ENCODE measurements at places on chromosomes 3 and 15.

GRCh38 chr3:190044142-190044541 lies 76.6 kb downstream of the P3H2 start:
- no peak for DNase-seq
- no peaks in the 10 kb centered on the region for H3K4me1 ChIP-seq
- H3K27ac ChIP-seq: no peak overlapping the region
- no peaks in the 10 kb centered on the region for H3K36me3 ChIP-seq
- no peak overlapping the region for H3K4me3 ChIP-seq

DNA sequence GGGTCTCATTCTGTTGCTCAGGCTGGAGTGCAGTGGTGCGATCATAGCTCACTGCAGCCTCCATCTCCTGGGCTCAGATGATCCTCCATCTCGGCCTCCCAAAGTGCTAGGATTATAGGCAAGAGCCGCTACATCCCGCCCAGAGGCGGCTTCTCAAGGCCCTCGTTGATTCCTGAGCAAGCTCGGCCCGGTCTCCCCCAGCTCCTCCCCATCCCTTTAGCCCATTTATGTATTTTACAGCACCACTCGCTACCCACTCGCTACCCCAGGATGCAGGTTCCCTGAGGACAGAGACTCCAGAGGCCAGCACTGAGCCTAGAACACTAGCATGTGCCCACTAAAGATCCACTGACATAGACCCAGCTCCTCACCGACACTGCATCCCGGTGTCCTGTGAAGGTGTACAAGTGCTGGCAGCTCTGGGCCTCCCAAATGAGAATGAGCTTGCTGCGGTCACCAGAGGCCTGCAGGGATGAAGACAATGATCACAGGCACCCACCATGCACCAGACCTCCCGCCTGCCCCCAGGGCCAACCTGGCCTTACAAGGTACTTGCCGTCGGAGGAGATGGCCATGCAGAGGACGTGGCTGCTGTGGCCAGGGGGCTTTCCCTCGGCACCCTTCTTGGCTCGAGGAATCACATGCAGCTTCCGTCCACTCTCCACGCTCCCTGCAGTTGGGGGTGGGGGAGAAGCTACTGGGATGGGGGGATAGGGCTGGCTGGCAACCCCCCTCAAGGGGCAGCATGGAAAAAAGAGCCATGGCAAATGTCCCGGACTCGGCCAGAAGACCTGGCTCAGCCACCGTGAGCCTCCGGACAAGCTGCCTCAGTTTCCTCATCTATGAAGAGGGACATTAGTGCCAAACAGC lies 5.6 kb downstream of the RRP9 start:
- peak; percentile 12 for DNase-seq
- no peak overlapping the region for H3K27ac ChIP-seq
- peaks cover 80% of the 10 kb centered on the region for H3K36me3 ChIP-seq
- H3K4me1 ChIP-seq: peaks cover 22% of the 10 kb centered on the region
- H3K27me3 ChIP-seq: no peaks in the 10 kb centered on the region

- no peak overlapping the region for H3K4me3 ChIP-seq
- H3K27ac ChIP-seq: no peak overlapping the region
- DNase-seq: no peak
- no peaks in the 10 kb centered on the region for H3K4me1 ChIP-seq
- H3K27me3 ChIP-seq: no peaks in the 10 kb centered on the region
Observed at GRCh38 chr3:190534386-190534785, 20.5 kb downstream of the IL1RAP start.

- no peak overlapping the region for H3K27ac ChIP-seq
- no peaks in the 10 kb centered on the region for H3K36me3 ChIP-seq
- H3K27me3 ChIP-seq: no peaks in the 10 kb centered on the region
- no peak for DNase-seq
- H3K4me3 ChIP-seq: no peak overlapping the region
- no peaks in the 10 kb centered on the region for H3K4me1 ChIP-seq
Observed at GRCh38 chr3:139468399-139468798, 7.9 kb downstream of the RBP2 start.

DNA sequence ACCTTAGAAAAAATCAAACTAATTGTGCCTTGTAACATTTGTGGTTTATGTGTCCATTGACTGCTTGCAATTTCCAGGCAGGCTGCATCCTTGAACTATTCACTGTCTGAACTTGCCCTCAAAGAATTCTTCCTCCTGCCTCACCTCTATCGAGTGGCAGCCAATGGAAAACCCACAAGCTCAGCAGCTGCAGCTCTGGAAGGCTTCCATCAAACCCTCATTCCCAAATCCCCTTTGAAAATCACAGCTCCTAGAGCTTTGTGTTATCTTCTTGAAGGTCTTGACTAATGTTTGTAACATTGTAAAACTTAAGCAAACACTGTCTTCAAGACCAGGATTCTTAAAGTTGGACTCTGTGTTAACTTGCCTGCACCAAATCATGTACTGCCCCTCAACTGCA lies 81.1 kb downstream of the FILIP1L start:
- DNase-seq: no peak
- H3K27ac ChIP-seq: no peak overlapping the region
- no peaks in the 10 kb centered on the region for H3K36me3 ChIP-seq
- no peaks in the 10 kb centered on the region for H3K27me3 ChIP-seq
- H3K4me3 ChIP-seq: no peak overlapping the region

DNA sequence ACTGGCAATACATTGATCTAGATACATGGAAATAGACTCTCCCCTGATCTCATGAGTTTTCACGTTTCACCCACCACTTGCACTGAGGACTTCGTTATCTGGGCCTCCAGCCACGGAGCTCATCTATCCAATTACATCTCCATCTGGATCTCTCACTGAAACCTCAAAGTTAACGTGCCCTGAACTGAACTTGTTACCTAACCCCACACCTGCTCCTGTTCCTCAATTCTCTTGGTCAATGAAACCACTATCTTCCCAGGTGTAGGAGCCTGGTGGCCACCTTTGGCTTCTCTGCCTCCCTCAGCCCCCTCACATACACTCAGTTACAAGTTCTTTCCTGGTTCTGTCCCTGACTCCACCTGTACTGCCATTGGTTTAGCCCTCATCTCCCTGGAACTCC lies 9.7 kb downstream of the DGKG start:
- no peak overlapping the region for H3K27ac ChIP-seq
- no peak overlapping the region for H3K4me3 ChIP-seq
- H3K27me3 ChIP-seq: no peaks in the 10 kb centered on the region
- no peaks in the 10 kb centered on the region for H3K4me1 ChIP-seq
- no peak for DNase-seq
- no peaks in the 10 kb centered on the region for H3K36me3 ChIP-seq

DNA sequence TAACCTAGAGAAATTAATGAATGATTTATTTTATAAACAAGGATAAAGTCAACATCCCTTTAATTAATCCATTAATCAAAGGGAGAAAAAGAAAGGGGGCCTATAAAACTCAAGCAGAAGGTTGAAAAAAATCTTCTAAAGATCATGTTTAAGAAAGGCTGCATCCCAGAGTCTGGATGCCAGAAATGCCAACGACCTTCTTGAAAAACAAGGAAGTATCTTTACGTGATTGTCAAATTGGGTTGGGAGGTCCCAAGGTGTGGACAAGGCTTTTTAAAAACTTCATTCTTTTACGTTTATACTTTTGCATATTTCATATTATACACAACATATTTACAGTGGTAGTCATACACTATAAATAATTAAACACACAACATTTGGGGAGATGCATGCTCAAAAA lies 1.6 kb downstream of the GOLGB1 start:
- DNase-seq: no peak
- no peak overlapping the region for H3K4me3 ChIP-seq
- H3K36me3 ChIP-seq: no peaks in the 10 kb centered on the region
- H3K4me1 ChIP-seq: peaks cover 4% of the 10 kb centered on the region
- H3K27me3 ChIP-seq: no peaks in the 10 kb centered on the region
- no peak overlapping the region for H3K27ac ChIP-seq

GRCh38 chr15:82646250-82647044 lies 716 bp downstream of the CPEB1 start:
- H3K4me3 ChIP-seq: peak overlapping the region; percentile 54
- peaks cover 5% of the 10 kb centered on the region for H3K4me1 ChIP-seq
- H3K27ac ChIP-seq: no peak overlapping the region
- no peak for DNase-seq
- H3K36me3 ChIP-seq: no peaks in the 10 kb centered on the region

GRCh38 chr3:126646674-126647073 lies 8.2 kb downstream of the TXNRD3 start:
- no peak for DNase-seq
- no peaks in the 10 kb centered on the region for H3K4me1 ChIP-seq
- no peak overlapping the region for H3K4me3 ChIP-seq
- H3K36me3 ChIP-seq: no peaks in the 10 kb centered on the region
- H3K27ac ChIP-seq: no peak overlapping the region

DNA sequence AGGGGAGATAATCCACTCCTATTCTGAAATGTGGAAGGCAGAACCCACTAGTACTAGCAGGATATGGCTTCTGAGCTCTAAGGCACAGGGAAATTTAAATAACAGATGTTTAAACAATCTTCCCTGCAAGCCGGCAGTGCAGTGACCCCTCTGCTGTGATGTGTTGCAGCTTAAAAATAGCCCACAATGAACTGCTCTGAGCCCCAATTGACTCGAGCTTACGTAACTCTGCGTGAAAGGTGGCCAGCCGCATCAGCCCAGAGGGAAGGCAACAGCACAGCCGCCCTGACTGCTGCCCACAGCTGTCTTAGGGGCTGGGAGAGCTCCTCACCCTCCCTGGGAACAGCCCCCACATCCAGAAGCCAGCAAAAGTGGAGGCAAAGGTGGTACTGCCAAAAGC lies 12.5 kb upstream of the CAMKV start:
- no peak overlapping the region for H3K4me3 ChIP-seq
- H3K4me1 ChIP-seq: no peaks in the 10 kb centered on the region
- H3K36me3 ChIP-seq: no peaks in the 10 kb centered on the region
- no peak overlapping the region for H3K27ac ChIP-seq
- peaks cover 1% of the 10 kb centered on the region for H3K27me3 ChIP-seq

DNA sequence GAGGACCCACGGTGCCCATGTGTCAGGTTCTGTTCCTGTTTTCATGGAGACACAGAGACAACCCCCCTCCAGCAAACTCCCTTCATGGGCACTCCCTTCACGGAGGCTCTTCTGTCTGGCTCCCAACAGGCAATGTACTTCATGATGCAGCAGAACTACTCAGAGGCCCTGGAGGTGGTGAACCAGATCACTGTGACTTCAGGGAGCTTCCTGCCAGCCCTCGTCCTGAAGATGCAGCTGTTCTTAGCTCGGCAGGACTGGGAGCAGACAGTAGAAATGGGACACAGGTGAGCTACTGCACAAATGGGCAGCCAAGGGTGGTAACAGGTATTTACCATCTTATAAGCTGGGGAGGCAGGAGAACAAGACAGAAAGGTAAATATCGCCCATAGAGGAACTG lies 7.0 kb downstream of the TTC21A start:
- DNase-seq: no peak
- H3K4me3 ChIP-seq: no peak overlapping the region
- peaks cover 17% of the 10 kb centered on the region for H3K4me1 ChIP-seq
- peaks cover 56% of the 10 kb centered on the region for H3K36me3 ChIP-seq

- H3K36me3 ChIP-seq: peaks cover 21% of the 10 kb centered on the region
- peak overlapping the region; percentile 99 for H3K27ac ChIP-seq
- DNase-seq: no peak
- peaks cover 41% of the 10 kb centered on the region for H3K4me1 ChIP-seq
- H3K4me3 ChIP-seq: peak overlapping the region; percentile 100
- H3K27me3 ChIP-seq: no peaks in the 10 kb centered on the region
Observed at GRCh38 chr15:44427756-44428724, 611 bp downstream of the CTDSPL2 start.

DNA sequence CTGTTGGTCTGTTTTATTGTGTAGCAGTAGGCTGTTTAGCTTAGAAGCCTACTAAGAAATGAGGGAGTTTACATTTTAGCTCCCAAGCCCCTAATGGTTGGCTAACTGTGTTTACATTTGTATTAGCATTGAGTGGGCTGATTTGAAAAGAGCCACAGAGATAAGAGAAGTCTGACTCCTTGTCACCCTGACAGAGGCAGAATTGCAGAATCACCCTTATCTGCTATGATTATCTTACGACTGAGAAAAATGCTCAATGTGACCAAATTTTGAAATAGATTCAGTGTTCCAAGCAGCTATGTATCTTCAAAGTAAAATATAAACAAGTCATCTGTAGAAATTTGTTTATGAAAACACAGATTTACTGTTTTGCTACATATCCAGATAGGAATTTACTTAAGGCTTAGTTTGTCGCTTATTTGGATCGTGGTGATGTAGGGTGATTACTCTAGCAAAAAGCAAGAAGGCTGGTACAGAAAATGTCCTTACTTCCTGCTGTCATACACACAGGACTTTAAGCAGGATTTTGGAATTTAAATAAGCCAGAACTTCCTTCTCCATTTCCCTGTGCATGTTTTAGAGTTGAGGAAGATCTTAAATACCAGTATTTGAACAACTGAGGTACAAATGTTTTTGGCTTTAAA lies 19.0 kb downstream of the SEMA6D start:
- H3K27me3 ChIP-seq: peaks cover 2% of the 10 kb centered on the region
- DNase-seq: no peak
- no peak overlapping the region for H3K4me3 ChIP-seq

DNA sequence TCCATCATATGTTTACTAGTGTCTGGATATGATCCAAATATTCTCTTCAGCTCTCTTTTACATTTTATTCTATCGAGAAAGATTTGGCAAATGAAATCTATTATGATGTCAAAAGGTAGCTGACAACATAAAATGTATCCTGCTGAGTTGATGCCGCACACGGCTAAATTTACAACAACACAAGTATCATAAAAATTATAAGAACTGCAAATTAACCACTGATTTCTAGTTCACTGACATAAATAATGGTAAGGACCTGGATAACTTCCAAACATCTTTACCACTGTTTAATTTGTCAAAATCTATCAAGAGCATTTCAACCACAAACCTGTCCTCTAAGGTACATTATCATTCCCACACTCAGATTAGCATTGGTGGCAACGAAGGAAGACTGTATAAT lies 244.5 kb downstream of the FOXP1 start:
- H3K27me3 ChIP-seq: no peaks in the 10 kb centered on the region
- peak overlapping the region; percentile 22 for H3K27ac ChIP-seq
- H3K4me1 ChIP-seq: peaks cover 22% of the 10 kb centered on the region
- DNase-seq: no peak
- H3K36me3 ChIP-seq: peaks cover 28% of the 10 kb centered on the region
- no peak overlapping the region for H3K4me3 ChIP-seq

DNA sequence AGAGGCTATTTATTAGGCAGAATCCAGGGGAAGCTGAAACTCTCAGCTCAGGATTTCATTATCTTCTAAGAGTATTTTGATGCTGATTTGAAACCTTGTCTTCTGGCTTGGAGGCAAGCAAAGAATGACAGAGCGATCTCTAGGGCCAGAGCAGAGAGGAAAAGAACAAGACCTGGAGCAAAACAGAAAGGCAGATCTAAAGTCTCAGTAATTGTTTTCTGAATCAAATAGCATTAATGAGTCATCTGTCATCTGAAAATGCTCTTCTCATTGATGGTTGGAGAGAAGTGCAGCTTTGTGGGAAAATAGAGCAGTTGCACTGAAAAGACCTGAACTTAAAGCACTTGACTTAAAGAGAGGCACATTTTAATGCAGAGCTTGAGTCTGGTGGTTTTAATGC lies 385.9 kb downstream of the RAP2B start:
- no peaks in the 10 kb centered on the region for H3K4me1 ChIP-seq
- no peaks in the 10 kb centered on the region for H3K27me3 ChIP-seq
- H3K4me3 ChIP-seq: no peak overlapping the region
- H3K36me3 ChIP-seq: no peaks in the 10 kb centered on the region

All from activated B cell treated with CpG ODN at 0.5 μM for 24 hours (primary cell).